ENCODE measurements at places on chromosomes 11 and 22.
A peak's percentile ranks its signal among the peaks of the same experiment; 100 is the strongest.

- DNase-seq, result peak; percentile 28
These were observed at the start of gene USH1C for GRCh38 chr11:17544181-17544622. TSS of gene USH1C (minus strand) at chr11:17544416. CDS start at chr11:17544307, 109 bp downstream.

- no peak for DNase-seq
These were observed 3.7 kb downstream of the TSPO start for GRCh38 chr22:43154887-43155536.

DNA sequence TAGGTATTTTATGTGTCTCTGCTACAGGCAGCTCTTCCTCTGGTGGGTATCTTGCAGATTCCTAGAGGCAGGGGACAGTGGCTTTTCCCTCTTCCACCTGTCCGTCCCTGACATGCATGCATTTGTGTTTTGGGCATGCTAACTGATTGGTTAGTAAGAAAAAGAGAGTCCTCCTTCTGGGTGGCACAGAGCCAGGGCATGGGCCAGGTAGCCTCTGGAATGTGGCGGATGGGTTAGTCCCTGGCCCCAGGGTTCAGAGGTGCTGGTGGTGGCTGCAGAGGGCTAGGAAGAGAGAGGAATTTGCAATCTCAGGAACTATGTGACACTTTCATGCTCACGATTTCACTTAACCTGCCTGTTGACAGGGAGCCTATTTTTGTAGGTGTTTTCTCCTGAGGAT is 5.8 kb upstream of the MS4A15 start:
- no peak for DNase-seq

DNA sequence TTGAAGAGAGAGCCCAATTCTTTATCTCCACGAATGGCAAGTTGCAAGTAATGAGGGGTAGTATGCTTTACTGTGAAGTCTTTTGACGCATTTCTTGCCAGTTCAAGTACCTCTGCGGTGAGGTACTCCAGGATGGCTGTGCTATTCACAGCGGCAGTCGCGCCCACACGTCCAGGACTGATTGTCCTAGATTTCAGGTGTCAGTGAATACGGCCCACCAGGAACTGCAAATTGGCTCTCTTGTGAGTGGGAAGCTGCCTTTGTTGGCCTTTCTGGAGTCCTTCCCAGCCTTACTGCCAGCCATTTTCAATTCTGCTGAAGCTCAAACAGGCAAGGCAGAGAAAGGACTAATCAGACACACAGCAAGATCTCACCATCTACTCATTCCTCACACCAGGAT is 8.5 kb downstream of the PPFIA1 start:
- DNase-seq, result no peak

GRCh38 chr11:10091314-10092045 is 202.5 kb downstream of the SBF2 start:
- DNase-seq, result no peak

DNA sequence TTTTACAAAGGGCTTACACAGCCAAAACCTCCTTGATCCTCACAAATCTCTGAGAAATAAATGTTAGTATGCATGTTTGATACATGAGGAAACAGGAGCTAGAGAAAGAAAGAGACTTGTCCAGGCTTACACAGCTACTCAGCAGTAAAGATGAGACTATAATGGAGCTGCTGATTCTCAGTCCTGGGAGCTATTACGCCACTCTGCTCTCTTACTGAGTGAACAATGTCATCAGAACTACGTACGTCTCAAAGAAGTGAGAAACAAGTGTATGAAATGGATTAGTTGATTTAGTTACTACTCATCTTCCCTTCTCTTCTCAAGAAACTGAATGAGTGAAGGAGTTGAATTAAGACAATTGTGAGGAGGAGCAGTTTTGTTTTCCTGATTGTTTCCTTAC is 12.3 kb downstream of the MS4A6E start:
- no peak for DNase-seq

- no peak for DNase-seq
These were observed 32.9 kb downstream of the IFT27 start for GRCh38 chr22:36743011-36743410.

DNA sequence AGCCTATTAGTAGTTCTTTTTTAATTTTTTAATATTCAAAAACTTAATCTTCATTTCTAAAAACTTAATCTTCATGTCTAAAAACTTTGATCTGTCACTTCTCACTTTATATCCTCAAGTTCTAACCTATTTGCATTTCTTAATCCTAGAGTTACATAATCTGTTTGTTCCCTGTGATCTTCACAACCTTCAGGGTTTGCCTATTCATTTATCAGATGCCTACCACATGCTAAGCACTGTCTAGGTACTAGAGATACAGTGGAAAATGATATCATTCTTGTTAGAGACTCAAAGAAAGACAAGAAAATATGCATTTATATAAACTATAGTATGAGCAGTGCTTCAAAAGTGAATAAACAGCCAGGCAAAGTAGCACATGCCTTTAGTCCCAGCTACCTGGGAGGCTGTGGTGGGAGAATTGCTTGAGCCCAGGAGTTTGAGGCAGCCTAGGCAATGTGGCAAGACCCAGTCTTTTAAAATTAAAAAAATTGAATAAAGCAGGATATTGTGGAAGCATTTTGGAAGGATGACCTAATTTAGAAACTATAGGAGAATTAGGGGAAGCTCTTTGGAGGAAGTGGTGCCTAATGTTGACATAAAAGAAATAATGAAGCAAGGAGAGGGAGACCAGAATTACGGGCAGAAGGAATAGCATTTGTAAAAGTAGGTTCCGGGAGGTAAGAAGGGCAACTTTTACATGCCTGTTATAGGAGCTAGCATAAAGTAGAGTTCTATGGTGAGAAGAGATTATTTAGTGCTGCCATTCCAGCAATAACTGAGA is 54.4 kb upstream of the GRK2 start:
- no peak for DNase-seq

DNA sequence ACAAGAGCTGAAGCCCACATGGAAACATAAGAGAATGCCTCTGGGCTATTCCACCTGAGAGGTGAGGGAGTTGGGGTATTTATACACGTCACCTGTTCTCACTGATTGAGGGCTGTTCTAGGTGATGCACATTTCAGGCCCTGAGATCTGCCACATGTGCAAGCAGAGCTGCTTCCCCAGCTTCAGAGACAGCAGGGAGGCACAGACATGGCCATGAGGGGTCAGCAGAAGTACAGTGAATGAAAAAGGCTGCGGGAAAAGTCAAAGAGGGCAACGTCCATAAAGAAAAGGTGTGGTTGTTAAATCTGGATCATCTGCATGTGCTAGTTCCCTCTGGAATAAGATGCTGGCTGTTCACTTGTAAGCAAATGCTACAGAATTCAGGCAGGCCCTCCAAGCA is 75.4 kb downstream of the GAB4 start:
- DNase-seq, result no peak

DNA sequence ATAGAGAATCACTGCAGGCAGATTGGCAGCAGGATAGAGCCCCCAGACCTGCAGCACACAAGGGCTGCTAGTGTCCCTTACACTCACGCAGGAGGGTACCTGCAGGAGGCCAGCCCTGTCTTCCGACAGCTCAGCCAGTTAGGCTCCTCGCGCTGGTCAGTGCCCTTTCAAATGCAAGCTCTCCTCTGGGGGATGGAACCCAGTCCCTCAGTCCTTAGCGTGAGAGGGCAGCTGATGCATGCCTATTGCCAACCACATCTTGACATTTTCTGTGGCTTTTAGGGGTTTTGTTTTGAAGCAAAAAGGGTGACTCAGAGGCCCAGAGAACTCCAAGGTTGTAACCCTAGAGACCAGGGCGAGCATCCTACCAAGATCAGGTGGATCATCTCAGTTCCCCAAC is 40.0 kb downstream of the WNT11 start:
- no peak for DNase-seq

- DNase-seq, result no peak
These were observed 16.6 kb downstream of the RTN4RL2 start for GRCh38 chr11:57476757-57477506.

DNA sequence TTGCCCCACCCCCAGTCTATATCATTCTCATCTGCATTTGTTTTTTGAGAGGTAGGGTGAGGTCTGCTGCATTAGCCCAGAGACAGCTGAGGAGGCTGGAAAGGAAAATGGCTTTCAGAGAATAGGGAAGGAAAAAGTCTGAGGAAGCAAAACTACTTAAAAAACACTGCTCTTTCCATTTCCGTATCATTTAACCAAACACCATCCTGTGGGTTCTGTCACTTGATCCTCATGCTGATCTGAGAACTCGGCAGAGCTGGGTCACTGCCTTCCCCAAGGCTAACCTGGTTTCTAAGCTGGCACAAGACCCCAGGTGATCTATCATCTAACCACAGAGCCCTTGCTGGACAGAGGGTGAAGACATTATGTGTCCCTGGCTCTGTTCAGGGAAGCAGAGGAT is 1.2 kb downstream of the FOLR2 start:
- DNase-seq, result no peak

- no peak for DNase-seq
These were observed 194.0 kb downstream of the FAM181B start for GRCh38 chr11:82539669-82540068.

DNA sequence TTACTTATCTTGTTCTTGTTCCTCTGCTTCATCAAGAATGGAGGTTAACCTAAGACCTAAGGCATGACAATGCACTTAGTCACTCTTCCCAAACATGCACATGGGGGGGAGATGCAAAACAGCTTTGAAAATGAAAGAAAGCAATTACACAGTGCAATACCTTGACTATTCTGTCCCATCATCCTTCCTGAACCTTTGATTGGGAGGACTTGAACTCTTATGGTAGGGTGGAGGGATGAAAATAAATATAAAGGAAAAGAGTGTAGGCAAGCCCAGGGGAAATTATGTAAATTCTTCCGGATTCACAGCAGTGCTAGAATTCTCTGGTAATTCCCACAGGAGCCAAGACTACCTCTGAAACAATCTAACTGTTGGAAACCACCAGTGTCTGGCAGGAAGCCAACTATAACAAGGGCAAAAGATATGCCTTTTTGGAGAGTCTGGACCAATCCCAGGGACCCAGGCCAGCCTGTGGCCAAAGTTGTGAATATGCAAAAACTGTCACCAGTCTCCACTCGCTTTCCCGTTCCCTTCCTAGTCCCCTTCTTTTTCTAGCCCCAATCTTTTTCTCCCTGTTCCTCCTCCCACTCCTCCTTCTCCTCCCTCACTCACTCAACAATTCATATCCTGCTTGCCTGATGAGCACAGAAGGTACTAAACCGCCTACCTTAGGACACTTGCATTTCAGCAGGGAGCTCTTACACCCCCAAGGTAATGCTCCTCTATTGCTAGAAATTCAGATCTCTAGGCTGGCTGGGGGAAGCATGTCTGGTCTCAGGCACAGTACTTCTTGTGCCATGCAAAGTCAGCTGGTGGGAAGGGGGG is 2.5 kb upstream of the RCN1 start:
- no peak for DNase-seq

DNA sequence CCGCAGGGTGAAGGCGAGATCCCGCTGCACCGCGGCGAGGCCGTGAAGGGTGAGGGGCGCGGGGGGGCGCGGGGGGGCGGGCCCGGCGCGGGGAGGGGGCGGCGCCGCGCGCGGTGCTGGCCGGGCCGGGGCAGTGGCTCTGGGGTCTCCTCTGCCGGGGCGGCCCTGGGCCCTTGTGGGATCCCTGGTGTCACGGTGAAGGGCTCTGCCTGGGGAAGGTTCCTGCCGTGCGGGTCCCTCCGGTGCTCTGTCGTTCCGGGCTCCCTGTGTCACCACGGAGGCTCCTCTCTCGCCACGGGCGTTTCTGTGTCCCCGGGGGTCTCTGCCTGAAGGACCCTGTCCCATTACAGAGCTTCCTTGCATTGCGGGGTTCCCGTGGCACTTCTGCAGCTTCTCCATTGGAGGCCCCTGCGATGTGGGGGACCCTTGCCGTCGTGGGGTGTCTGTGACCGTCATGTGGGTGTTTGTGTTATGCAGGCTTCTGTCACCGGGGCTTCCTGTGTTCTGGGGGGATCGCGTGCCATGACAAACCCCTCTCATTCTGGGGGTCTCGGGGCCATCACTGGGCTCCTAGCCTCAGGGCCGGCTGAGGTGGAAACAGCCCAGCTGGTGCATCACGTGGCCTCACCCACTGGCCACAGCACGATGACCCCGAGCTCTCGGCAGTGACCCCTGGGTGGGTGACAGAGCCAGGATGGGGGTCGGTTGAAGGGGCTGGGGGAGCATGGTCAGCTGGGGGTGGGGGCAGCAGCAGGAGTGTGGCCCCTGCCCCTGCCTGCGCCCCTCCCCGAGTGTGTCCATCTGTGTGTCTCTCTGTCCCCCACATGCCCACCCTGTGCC is 25.3 kb downstream of the SHANK3 start:
- DNase-seq, result no peak

DNA sequence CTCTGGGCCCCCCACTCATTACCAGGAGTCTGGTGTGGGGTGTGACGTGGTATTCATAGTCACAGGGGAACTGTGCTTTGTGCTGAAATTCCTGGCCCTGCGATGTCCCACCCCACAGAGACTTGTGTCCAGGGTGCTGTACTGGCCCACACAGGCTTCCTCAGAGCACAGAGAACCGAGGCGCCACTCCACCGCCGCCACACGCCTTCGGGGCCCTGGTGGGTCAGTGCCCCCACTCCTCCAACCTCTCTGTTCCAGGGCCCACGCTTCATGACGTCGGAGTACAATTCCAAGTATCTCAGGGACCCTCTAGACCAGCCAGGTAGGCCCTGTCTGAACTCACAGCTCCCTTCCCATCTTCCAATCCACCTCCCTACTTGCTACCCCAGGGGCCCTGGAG is 23.5 kb upstream of the LRRC10B start:
- no peak for DNase-seq

DNA sequence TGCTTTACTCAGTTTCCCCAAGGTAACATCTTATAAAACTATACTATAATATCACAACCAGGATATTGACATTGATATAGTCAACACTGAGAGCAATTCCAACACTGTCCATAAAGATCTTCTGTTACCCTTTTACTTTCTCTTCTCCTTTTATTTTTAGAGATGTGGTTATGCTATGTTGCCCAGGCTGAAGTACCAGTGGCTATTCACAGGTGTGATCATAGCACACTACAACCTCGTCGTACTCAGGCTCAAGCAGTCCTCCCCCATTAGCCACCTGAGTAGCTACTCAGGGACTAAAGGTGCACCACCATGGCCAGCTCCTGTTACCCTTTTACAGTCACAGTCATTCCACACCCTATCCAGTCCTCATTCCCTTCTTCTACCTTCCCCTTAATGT is 119.7 kb downstream of the CWF19L2 start:
- DNase-seq, result no peak

- no peak for DNase-seq
These were observed 56.2 kb downstream of the RASSF10 start for GRCh38 chr11:13065200-13065787.

- no peak for DNase-seq
These were observed 117.5 kb upstream of the ZBED5 start for GRCh38 chr11:10975287-10975721.

GRCh38 chr11:2534957-2535672 is 90.3 kb downstream of the KCNQ1 start:
- DNase-seq, result no peak

GRCh38 chr11:37770145-37770544 is 1172.1 kb upstream of the RAG2 start:
- DNase-seq, result no peak

DNA sequence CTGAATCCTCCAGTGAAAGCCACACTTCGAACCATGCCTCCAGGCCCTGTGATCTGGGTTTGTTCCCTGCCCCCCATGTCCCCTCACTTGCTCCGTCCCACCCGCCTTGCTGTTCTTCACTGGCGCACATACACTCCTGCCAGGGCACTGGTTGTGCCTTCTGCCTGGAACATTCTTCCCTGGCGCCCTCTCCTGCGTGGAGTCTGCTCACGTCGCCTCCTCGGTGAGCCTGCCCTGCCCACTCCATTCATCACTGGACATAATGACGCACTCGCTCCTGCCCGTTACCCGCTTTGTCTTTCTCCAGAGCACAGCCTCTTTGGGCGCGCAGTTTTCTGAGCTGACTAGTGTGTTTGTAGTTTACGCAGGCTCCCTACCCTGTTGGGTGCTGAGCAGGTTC is 21.0 kb upstream of the MIEF1 start:
- DNase-seq, result no peak

- no peak for DNase-seq
These were observed 102.1 kb upstream of the APOA1 start for GRCh38 chr11:116939499-116939898.

Data from stimulated activated CD4-positive, alpha-beta T cell treated with anti-CD3 and anti-CD28 coated beads, Interleukin-15, amount 100 ng/mL, for 1 hour (primary cell).